ENCODE measurements at places on chromosomes 16 and 17.

DNA sequence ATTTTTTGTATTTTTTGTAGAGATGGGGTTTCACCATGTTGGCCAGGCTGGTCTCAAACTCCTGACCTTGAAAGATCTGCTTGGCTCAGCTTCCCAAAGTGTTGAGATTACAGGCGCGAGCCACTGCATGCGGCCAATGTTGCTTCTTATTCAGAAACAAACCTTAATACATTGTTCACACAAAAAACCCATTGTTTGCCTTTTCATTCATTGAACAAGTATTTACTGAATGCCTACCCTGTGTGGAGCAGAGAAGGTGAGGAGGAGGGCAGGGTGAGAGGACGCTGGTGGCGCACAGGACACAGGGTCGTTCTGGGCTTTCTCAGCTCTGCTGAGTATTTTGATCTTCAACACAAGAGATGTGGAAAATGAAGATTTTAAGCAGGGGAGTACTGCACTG lies 8.0 kb upstream of the KRT23 start:
- no peak for DNase-seq

DNA sequence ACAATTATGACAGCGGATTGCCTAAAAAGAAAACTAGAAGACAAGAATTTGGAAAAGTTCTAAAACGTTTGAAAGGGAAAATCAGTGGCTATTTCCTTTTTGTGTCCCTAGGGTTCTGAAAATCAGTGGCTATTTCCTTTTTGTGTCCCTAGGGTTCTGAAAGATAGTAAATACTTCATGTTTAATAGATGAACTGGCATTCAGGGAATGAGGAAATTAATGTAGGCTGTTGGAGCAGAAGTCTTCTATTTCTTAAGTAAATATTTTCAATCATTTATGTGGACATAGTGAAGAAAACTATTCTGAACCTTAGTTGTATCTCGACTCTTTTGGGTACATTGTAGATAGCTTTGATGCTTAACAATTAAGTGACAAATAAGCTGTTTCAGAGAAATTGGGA lies 78.9 kb downstream of the SHISA6 start:
- DNase-seq = no peak

DNA sequence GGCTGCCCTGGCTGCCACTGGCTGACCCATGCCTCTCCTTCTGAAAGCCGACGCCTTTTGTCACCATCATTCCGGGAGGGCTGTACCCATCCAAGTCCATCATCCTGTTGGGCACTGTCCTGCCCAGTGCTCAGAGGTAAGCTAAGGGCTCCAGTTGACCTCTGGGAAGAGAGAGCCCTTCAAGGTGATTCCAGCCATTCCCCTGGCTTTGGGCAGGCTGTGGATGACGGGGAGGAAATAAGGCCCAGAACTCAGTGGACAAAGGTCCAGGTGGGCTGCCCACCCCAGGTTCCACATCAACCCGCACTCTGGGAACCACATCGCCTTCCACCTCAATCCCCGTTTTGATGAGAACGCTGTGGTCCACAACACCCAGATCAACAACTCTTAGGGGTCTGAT lies 45.8 kb downstream of the NOS2 start:
- no peak for DNase-seq

- no peak for DNase-seq
Observed at GRCh38 chr17:7435676-7436555, 681 bp downstream of the TMEM102 start.

Data from NCI-H1092 (cell line).